ENCODE measurements at places on chromosomes 3 and 15. TPM values are rescaled to one million over a fixed set of nuclear protein-coding genes. Genes with fewer than 3 reads are reported as not detected.

Gene SNX4
- total RNA-seq = 23.5 TPM

DNA sequence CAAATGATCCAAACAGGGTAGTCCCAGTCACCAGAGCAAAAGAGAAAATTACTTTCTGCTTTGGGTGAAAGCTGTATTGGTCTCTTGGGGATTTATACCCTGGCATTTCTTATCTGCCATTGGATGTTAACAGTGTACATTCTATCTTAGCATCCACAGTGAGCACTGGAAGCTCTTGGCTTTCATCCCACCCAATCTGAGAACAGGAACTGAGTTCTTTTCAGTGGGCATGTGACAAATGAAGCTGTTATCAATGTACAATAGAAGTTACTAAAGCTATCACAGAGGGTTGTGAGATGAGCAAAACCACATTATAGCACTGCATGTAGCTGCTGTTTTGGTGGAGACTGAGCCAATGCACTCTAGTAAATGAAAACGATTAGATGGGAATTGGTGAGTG, 300.7 kb downstream of the TUSC7 start:
- no peak for DNase-seq

DNA sequence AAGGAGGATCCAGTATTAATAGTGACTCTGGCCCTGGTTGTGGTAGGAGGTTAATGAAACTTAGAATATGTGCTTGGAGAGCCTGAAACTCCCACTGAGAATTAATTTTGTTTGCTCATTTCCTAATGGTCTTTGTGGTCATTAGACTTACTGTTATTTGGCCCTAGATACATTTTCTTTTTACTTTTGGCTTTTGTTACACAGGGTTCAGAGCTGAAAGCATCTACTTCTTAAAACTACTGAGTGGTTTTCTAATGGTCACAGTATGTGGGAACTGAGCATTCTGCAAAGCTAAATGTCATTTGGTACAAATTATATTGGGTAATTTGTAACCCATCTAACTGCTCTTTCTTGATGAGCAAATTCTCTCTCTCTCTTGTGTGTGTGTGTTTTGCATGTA, 433.4 kb upstream of the IL12A start:
- no peak for DNase-seq

- no peak for DNase-seq
These were observed 16.1 kb downstream of the ZNF106 start for GRCh38 chr15:42474827-42475226.

- DNase-seq = peak; percentile 56
These were observed 93.2 kb downstream of the UACA start for GRCh38 chr15:70669966-70670658.

Gene GABRR3
- not detected for total RNA-seq

- no peak for DNase-seq
These were observed 125.0 kb downstream of the CHSY1 start for GRCh38 chr15:101126618-101127505.

DNA sequence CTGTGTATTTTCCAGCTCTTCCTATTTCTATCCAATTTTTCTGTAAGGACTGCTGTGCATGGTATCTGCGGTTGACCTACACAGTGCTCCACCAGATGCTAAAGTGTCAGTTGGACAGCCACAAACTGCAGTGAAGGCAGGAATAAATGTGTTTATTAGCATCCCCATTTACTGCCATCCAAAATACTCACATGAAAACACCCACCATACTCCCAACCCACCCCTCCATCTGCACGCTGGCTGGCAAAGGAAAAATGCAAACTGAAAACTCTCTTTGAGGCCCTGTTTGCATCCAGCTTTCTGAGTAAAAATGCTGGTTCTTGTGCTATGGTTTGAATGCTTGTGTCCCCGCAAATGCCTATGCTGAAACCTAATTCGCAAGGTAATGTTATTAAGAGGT, 515.5 kb downstream of the ZNF385D start:
- DNase-seq = no peak

Gene TM4SF18
- 13.2 TPM for total RNA-seq

DNA sequence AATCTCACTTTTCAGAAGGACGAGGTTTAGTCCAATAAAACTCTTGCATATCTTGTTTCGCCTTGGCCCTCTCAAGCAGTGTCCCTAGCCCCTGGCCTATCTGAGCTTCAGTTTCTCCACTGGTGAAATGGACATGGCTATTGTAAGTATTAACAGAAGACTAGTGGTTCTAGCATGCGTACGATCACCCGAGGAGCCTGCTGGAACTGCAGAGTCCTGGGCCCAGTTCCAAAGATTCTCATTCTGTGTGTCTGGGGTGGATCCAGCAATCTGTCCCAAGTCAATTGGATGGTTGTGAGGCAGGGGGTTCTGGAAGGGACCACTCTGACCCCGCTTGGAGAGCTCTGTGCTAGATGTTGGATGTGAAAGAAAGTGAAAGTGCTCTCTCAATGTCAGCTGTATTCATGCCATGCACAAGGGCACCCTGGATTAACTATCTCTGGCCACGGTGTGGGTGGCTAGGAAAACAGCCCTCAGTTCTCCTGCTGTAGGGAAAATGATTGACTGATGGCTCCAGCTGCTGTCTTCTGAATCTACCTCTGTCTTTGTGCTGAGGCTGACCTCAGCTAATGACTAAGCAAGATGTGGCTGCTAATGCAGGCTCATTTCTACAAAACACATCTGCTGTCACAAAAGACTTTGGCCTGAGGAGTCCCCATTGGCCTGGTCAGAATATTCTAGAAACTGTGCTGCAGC, 1.9 kb upstream of the PLA1A start:
- DNase-seq = no peak

DNA sequence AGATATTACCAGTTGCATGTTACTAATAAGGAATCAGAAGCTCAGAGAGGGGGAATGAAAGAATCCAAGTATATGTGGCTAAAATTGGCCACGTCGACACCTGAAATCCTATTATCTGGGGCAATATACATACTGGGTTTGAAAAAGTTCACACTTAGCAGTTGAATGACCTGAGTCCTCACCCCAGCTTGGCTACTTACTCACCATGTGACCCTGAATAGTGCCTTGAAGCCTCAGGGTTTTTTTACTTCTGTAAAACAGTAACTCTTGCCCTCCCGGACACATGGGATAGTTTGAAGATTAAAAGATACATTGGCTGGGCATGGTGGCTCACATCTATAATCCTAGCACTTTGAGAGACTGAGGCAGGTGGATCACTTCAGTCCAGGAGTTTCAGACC, 342.2 kb upstream of the TPRG1 start:
- DNase-seq = no peak
